Nephron progenitor cell (in vitro differentiated cells): ENCODE measurements at places on chromosomes 13 and 19.

DNA sequence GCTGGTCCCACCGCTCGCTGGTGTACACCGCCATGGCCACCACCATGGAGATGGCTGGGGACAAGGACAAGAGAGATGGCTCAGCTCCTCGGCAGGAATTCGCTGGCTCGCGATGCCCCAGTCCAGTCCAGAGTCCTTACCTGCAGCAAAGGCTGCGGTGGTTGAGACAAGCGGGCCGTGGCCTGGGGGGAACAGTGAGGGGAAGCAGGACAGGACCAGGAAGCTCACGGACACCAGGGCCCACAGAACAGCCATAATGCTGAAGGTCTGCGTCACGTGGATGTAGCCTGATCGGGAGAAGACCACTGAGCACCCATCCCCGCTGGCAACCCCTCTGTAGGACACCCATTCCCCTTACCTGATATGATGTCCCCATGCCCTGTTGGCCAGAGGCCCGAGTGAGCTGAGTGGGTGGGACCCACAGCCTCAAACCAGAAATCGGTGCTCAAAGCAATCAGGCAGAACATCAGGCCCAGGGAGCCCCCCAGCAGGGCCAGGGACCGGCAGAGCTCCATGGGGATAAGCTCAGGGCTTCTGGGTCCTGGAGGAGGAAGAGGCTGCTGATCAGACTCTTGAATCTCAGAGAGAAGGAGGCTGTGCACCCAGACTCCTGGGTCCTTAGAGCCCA lies 319 bp downstream of the NKG7 start:
- DNase-seq: no peak

DNA sequence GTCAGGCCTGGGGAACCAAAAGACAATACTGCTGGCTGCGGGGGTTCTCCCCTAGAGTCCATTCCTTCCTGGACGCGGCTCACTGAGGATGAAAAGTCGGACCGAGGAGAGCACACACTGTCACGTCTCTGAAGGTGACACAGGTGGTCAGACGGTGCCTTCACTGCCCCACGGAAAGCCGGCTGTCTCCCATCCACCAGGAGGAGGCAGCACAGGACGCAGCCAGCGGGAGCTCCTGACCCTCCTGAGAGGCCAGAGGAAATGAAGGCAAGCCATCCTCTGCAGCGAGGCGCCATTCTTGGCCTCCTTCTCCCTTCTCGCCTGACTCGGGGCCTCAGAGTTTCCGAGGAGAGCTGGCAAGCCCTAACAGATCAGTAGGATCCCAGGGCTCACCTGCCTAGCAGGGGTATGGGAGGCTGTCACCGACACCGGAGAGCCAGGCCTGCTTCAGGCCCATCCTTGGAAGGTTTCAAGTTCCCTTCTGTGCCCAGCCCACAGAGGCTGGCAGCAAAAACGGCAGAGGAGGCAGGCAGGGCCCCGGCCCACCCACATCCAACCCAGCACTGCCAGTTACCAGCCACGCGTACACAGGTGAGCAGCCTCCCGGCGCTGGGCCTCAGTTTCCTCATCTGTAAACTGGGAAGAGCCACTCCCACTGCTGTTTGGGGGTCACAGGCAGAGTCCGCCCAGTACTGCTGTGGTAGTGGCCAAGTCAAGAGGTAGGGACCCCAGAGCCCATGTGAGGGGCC lies 4.5 kb downstream of the REXO1 start:
- DNase-seq: no peak

- no peak for DNase-seq
Observed at GRCh38 chr13:40143106-40143505, 487.6 kb downstream of the COG6 start.

DNA sequence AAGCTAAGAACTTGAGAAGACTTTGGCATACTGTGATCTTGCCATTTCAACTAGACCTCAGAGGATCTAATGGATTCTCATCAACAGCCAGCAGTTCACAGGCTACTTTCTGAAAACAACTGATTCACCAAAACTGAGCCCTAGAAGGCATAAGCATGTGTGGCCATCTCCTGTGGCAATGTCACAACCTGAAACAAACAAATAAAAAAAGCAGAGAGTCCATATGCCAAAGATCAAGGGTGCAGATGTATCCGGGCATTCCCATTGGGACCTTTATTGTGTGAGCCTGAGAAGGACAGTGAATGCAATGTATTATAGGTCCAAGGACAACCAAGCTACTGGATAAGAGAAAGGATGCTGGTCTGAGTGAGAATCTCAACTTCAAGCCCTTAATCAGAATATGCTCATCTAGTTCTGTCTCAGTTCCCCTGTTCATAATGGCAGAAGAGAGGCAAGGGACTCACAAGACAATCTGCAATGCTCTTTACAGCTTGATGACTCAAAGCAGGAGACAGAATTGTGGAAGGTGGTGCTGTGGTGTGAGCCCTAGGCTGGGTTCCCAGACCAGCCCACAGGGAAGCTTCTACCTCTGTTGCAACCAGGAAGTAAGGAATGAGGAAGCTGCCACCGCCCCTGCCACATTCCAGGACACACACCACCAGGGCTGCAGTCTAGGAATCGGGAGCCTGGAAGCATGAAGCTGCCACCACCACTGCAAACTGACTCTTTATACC lies 133.7 kb downstream of the RAP2A start:
- no peak for DNase-seq

DNA sequence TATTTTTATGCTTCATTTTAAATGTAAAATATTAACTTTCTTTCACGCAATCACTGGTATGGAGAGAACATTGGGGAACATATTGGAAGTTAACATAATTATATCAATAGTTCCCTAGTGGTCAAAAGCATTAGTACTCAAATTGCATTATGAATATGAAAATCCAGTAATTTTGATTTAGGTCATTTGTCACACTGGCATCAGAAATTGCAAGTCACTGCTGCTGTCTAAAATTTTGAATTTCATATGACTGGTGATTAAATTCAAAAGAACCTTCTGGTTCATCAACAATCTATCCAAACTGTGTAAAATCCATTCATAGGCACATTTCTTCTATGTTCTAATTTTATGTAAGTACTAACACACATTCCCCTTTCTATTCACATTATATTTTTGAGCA lies 2235.7 kb upstream of the PCDH20 start:
- no peak for DNase-seq
